ENCODE measurements at places on chromosomes 16 and 17.

DNA sequence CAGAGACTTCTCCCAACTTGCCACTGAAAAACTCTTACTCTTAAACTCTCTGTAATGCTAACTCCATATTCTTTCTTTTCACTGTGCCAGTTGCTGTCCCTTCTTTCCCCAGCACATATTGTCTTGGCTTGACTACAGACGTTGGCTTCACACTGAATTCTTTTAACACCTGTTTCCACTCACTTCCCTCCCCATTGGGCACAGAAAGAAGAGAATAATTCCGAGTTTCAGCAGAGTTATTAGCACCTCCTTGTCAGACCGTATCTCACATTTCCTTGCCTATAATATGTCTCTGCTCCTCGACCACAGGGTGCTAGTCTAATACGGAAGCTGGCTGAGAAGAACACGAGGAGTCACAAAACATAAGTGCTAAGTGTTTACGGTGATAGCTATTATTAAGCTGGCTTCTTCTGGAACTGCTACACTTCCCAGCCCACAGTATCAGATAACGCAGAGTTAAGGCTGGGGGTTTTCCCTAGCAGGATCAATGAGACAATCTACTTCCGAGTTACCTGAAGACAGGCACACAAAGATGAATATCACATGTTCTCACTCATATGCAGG is 188.5 kb upstream of the CDH8 start:
- DNase-seq, result no peak

GRCh38 chr17:40316571-40317344 is 7.8 kb downstream of the RARA start:
- DNase-seq, result no peak

DNA sequence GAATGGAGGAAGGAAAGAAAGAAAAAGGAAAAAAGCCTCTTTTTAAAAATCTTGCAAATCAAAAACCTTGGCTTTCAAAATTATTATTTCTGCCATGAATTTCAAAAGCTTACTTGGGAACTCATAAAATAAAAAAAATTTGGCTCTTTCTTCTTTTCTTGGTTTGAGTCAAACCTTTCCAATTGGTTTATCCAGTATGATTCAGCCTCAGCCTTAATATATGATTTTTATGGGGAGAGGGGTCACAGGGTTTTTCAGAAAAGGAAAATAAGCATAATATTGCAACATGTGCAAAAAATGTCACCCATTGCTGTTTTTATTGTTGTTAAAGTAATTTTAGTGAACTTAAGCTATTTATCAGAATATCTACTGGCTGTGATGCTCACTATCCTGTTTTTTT is 31.2 kb upstream of the HAPSTR1 start:
- no peak for DNase-seq

- DNase-seq, result no peak
These were observed 16.5 kb upstream of the SPPL2C start for GRCh38 chr17:45828171-45828570.

DNA sequence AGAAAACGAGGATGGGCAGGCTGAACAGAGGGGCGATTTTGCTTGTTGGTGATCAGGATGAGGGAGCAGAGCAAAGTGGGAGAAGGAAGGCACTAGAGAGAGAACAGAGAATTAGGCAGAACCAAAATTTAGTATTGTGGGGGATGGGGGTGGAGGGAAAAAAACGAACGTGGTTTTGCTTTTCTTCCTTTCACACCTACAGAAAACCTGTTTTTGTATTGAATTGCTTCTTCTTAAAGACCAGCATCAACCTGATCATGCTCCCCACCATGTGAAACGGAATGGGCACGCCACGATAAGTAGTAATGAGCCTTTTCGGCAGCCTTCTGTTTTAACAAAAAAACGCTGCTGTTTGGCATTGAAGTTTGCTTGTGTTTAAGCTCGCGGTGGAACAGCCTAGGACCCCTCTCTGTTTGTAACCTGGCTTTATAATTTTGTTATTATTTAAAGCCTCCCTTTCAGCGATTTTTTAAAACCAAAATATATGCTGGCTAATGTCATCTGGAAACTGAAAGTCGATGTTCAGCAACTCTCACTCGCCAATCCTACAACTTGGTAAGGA is 36.8 kb downstream of the ERCC4 start:
- no peak for DNase-seq

GRCh38 chr17:57679906-57680695 is 65.0 kb downstream of the CCDC182 start:
- DNase-seq, result no peak

- no peak for DNase-seq
These were observed 18.0 kb upstream of the GSE1 start for GRCh38 chr16:85594978-85595661.

All from activated naive CD4-positive, alpha-beta T cell treated with anti-CD3 and anti-CD28 coated beads, Interleukin-2, amount 50 U/mL, for 16 hours (primary cell).